Stimulated activated CD4-positive, alpha-beta T cell treated with anti-CD3 and anti-CD28 coated beads, Interleukin-15, amount 100 ng/mL, for 1 hour (primary cell): ENCODE measurements at places on chromosomes 3 and 15.

DNA sequence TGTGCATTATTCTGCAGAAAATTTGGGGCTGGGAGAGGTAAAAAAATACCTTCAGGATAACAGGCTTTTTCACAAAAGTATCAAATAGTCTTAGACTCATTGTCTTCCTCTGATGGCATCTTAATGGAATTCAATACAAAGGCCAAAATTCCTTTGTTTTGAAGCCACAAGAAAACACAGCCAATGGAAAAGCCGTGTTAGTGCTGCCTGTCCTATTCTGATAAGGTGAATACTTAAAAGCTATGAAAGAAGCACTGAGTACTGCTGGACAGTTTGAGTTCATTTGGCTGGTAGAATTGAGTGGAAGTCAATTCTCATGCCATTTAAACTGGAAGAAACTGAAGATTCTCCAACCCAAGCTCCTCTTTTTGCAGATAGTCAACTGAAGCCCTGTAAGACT lies 395.3 kb upstream of the TPRG1 start:
- no peak for DNase-seq

- DNase-seq: no peak
Observed at GRCh38 chr15:96340598-96341512, 10.4 kb downstream of the NR2F2 start.

DNA sequence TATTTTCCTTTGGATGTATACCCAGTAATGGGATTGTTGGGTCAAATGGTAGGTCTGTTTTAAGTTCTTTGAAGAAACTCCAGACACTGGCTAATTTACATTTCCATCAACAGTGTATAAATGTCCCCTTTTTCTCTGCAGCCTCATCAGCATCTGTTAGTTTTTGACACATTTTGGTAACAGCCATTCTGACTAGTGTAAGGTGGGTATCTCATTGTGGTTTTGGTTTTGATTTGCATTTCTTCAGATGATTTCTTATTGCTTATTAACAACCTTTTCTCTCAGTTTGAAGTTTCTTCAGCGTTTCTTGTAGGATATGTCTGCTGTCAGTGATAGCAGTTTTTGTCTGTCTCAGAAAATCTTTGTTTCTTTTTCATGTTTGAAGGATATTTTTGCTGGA lies 15.4 kb downstream of the GALK2 start:
- no peak for DNase-seq

DNA sequence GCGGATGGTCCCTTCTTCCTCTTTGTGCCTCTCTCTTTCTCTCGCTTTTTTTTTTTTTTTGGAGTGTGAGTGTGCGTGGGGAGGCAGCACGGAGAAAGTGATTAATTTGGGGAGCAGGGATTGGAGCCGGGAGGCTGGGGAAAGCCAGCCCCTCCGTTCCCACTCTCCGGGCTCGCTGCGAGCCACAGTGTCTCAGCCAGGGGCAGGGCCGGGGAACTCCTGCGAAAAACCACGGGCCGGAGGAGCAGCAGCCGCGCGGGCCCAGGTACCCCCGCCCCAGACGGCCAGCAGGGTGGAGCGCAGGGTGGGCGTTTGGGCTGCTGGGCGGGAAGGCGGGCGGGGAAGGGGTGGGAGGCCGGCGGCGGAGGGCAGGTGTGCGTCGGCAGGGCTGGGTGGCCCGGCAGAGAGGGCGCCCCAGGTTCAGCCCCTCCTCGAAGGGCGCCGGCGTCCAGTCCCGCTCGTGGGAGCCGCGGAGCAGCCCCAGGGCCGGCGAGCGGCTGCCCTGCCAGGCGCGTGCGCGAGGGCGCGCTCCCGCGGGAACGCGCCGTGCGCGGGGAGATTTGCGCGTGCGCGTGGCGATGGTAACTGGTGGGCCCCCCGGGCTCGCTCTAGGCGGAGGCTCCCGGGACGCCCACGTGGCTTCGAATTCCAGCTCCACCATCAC lies 1.4 kb downstream of the CHL1 start:
- no peak for DNase-seq

DNA sequence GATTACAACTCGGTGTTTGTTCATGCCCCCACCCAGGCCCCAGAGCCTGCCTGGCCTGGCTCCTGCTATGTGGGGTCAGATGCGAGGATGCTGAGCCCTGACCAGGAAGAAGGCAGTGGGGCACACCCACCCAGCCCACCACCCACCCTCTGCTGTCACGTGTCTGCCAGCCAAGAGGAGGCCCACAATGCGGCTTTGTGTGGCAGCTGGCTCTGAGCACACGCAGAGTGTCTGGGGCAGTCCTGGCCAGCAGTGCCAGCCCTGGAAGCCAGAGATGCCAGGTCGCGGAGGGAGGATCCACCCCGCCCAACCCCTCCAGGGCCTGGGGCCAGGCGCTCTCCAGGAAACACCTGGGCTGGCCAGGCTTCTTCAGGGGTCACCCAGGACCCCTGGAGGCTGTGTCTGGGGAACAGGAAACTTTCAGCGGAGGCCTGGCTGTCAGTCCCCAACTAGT lies 26.4 kb upstream of the KLF13 start:
- DNase-seq: no peak

- DNase-seq: no peak
Observed at GRCh38 chr3:73727854-73728253, 103.1 kb upstream of the PDZRN3 start.
